ENCODE measurements at places on chromosomes 11 and 22. TPM values are rescaled to one million over a fixed set of nuclear protein-coding genes. Genes with fewer than 3 reads are reported as not detected.

WNT11 gene
- 22.6 TPM for total RNA-seq

SLC16A8 gene
- total RNA-seq: not detected

MEI1 gene
- total RNA-seq: not detected

NTM gene
- total RNA-seq: 1.1 TPM

SHANK2 gene
- 177 TPM for total RNA-seq

SLC15A3 gene
- total RNA-seq: 0.43 TPM

CSKMT gene
- total RNA-seq: 40.1 TPM

CRACR2B gene
- total RNA-seq: 15.4 TPM

RFPL2 gene
- not detected for total RNA-seq

TMEM80 gene
- 74.7 TPM for total RNA-seq

DNA sequence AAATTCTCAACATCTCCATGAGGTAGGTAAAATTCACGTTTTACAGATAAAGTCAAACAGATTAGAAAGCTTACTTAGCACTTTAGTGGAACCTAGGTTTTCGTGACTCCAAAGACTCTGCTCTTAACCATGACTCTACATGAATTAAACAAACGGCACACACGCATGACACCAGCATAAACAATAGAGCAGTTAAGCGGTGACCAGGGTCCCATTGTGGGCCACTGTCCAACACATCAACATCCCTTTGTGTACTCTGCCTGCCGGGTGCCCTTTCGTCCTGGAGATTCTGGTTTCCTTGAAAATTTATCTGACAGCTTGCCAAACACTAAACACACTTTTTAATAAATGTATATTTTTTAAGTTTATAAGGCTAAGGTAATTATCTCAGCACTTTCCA is 941.7 kb downstream of the OPCML start:
- no peak overlapping the region for H3K4me3 ChIP-seq
- H3K27me3 ChIP-seq: no peaks in the 10 kb centered on the region
- H3K4me1 ChIP-seq: no peaks in the 10 kb centered on the region
- no peak overlapping the region for H3K27ac ChIP-seq
- DNase-seq: no peak

GRCh38 chr22:20656516-20656901 is 117.4 kb upstream of the SERPIND1 start:
- H3K27me3 ChIP-seq: no peaks in the 10 kb centered on the region
- no peak overlapping the region for H3K4me3 ChIP-seq
- no peak for DNase-seq
- no peak overlapping the region for H3K27ac ChIP-seq
- no peaks in the 10 kb centered on the region for H3K4me1 ChIP-seq

DNA sequence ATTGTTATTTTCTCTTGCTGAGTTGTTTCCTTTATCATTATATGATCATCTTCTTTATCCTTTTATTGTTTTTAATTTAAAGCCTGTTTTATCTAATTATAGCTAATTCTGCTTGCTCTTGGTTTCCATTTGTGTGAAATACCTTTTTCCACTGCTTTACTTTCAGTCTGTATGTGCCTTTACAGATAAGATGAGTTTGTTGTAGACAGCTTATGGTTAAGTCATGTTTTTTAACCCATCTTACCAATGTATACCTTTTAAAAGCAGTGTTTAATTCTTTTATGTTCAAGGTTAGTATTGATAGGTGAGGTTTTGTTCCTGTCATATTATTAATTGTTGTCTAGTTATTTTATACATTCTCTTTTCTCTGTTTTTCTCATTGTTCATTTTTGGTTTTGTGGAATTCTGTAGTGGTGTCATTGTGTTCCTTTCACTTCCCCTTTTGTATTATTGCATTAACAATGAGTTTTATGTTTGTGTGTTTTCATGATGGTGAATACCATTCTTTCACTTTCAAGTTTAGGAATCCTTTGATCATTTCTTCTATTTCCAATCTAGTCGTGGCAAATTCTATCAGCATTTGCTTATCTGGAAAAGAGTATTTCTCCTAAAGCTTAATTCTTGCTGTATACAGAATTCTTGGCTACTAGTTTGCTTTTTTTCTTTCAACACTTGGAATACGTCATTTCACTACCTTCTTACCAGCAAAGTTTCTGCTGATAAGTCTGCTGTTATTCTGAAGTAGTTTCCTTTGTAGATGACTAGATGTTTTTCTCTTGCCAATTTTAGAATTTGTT is 21.8 kb downstream of the OR5AN1 start:
- no peak for DNase-seq
- no peak overlapping the region for H3K4me3 ChIP-seq
- H3K27me3 ChIP-seq: no peaks in the 10 kb centered on the region
- H3K27ac ChIP-seq: no peak overlapping the region
- H3K36me3 ChIP-seq: no peaks in the 10 kb centered on the region
- no peaks in the 10 kb centered on the region for H3K4me1 ChIP-seq

GRCh38 chr11:73757598-73757997 is 3.3 kb downstream of the RAB6A start:
- no peak for DNase-seq
- no peaks in the 10 kb centered on the region for H3K36me3 ChIP-seq
- H3K27ac ChIP-seq: no peak overlapping the region
- no peaks in the 10 kb centered on the region for H3K27me3 ChIP-seq
- no peak overlapping the region for H3K4me3 ChIP-seq

DNA sequence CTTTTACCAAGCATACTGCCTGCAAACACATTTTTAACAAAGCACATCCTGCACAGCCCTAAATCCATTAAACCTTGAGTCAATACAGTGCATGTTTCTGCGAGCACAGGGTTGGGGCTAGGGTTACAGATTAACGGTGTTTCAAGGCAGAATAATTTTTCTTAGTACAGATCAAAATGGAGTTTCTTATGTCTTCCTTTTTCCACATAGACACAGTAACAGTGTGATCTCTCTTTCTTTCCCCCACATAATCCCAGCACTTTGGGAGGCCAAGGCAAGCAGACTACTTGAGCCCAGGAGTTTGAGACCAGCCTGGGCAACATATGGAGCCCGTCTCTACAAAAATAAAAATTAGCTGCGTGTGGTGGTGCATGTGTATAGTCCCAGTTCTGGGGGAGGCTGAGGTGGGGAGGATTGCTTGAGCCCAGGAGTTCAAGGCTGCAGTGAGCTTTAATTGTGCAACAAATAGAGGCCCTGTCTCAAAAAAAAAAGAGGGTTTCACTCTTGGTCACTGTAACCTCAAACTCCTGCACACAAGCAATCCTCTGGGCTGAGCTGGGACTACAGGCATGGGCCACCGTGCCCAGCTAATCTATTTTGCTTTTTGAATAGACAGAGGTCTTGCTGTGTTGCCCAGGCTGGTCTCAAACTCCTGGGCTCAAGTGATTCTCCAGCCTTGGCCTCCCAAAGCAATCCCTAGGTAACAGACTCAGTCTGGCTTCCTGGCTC is 19.7 kb upstream of the SLC3A2 start:
- H3K27ac ChIP-seq: peak overlapping the region; percentile 51
- no peaks in the 10 kb centered on the region for H3K27me3 ChIP-seq
- DNase-seq: no peak
- peaks cover 29% of the 10 kb centered on the region for H3K4me1 ChIP-seq

DNA sequence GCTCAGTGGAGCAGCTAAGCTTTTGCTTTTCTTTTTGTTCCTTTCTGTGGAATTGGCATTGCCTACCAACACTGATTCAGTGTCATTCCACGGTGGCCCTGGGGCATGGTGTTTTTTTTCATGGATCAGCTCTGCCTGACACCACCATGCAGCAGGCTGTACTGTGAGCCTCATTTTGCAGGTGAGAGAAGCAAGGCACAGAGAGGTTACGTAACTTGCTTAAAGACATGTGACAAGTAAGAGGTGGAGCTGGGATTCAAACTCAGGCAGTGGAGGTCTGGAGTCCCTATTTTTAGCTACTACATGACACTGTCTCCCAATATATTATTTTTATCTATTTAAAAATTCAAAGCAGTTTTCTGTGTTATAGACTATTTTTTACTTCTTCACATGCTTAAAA is 44.4 kb downstream of the APOL3 start:
- H3K4me3 ChIP-seq: no peak overlapping the region
- no peaks in the 10 kb centered on the region for H3K36me3 ChIP-seq
- H3K4me1 ChIP-seq: no peaks in the 10 kb centered on the region
- no peak for DNase-seq
- H3K27ac ChIP-seq: no peak overlapping the region

GRCh38 chr11:121961321-121961801 is 154.7 kb downstream of the BLID start:
- DNase-seq: no peak
- H3K36me3 ChIP-seq: no peaks in the 10 kb centered on the region
- no peak overlapping the region for H3K4me3 ChIP-seq
- H3K27ac ChIP-seq: no peak overlapping the region

DNA sequence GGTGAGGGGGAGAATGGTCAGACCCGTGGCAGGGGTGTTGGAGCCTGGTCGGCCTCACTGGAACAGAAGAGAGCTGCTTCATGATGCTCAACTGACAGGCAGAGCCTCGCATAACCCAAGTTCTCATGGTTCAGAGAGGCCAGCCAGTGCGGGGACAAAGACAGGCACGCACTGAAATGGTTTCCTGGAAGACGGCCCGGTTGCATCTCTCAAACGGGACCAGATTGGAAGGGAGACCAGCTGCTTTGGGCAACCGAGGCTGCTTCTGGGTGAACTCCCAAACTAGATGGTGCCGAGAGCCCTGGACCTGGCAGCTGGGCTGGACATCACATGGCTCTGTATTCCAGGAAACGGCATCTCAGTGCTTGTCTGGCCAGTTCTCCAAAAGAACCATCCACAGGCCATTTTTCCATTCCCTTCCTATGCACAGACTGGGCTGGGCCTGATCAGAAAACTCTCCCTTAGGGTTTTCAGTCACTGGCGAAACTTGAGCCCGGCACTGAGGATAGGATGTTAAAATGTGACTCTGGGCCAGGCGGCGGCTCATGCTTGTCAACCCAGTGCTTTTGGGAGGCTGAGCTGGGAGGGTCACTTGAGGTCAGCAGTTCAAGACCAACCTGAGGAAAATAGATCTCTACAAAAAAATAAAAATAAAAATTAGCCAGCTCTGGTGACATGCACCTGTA is 80.1 kb upstream of the PRODH start:
- H3K27me3 ChIP-seq: no peaks in the 10 kb centered on the region
- no peak overlapping the region for H3K27ac ChIP-seq
- no peak for DNase-seq
- H3K36me3 ChIP-seq: no peaks in the 10 kb centered on the region
- no peak overlapping the region for H3K4me3 ChIP-seq
- no peaks in the 10 kb centered on the region for H3K4me1 ChIP-seq

GRCh38 chr11:57191311-57192219 is 9.8 kb downstream of the LRRC55 start:
- no peak for DNase-seq
- no peaks in the 10 kb centered on the region for H3K27me3 ChIP-seq
- no peaks in the 10 kb centered on the region for H3K4me1 ChIP-seq
- no peak overlapping the region for H3K27ac ChIP-seq
- H3K4me3 ChIP-seq: no peak overlapping the region

GRCh38 chr11:43819926-43820325 is 60.7 kb upstream of the ALKBH3 start:
- no peak overlapping the region for H3K27ac ChIP-seq
- DNase-seq: no peak
- no peak overlapping the region for H3K4me3 ChIP-seq

GRCh38 chr11:113474362-113475159 is 637 bp downstream of the DRD2 start:
- peak overlapping the region; percentile 43 for H3K4me3 ChIP-seq
- peaks cover 8% of the 10 kb centered on the region for H3K4me1 ChIP-seq
- H3K36me3 ChIP-seq: no peaks in the 10 kb centered on the region
- H3K27ac ChIP-seq: no peak overlapping the region
- DNase-seq: peak; percentile 99
- H3K27me3 ChIP-seq: peaks cover 7% of the 10 kb centered on the region

- H3K36me3 ChIP-seq: no peaks in the 10 kb centered on the region
- DNase-seq: peak; percentile 35
- no peaks in the 10 kb centered on the region for H3K4me1 ChIP-seq
- no peak overlapping the region for H3K4me3 ChIP-seq
- no peak overlapping the region for H3K27ac ChIP-seq
Observed at GRCh38 chr11:71322192-71322735, 69.9 kb upstream of the SHANK2 start.

DNA sequence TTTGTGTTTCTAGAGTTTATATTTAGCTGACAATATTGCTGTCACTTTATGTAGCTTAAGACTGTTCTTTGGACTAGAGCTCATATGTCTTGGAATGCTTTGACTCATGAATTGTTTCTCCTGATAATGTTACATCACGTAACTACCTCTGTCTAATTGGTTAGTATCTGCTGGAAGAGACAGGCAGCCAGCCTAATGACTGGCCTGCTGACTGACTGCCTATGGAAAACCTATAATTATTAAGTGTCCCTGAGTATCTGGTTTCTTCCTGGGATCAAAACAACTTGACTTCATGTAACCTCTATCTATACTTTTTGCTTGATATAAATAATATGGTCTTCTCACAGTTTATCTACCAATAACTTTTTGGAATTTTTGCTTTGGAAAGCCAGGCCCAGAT is 9.4 kb downstream of the SOX6 start:
- no peak for DNase-seq
- H3K27ac ChIP-seq: no peak overlapping the region
- H3K27me3 ChIP-seq: no peaks in the 10 kb centered on the region
- no peak overlapping the region for H3K4me3 ChIP-seq

- H3K36me3 ChIP-seq: no peaks in the 10 kb centered on the region
- H3K4me3 ChIP-seq: no peak overlapping the region
- no peak for DNase-seq
- H3K27me3 ChIP-seq: no peaks in the 10 kb centered on the region
- no peaks in the 10 kb centered on the region for H3K4me1 ChIP-seq
- no peak overlapping the region for H3K27ac ChIP-seq
Observed at GRCh38 chr11:109972181-109972715, 120.9 kb upstream of the ZC3H12C start.

DNA sequence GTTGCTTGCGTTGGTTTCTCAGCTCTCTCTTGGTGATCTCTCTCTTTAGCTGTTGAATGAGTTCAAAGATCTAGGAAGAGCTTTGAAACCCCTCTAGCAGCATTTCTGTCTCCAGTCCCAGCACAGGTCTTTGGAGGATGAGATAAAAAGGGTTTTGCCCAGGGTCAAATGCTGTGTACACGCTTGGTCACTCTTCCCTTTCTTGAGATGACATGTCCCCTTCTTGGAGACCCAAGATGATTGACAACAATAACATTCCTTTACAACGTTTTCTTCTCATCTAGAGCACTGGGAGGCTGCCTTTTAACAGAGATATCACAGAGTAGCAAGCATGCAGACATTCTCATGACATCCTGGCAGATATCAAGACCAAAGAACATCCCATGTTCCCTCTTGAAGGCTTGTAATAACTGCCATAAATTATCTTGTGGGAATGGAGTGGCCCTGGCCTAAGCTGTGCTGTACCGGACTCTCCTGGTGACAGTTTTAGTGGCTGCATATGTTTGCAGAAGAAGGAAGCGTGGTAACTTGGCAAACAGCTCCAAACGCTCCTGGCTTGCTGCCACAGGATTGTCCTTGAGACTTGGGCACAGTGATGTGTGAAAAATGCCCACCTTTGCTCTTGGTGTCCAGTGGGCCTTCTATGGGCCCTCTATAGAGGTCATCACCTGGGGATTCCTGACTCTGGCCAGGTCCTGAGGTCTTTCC is 107.8 kb downstream of the PTPRJ start:
- H3K36me3 ChIP-seq: no peaks in the 10 kb centered on the region
- H3K4me3 ChIP-seq: no peak overlapping the region
- H3K27me3 ChIP-seq: no peaks in the 10 kb centered on the region
- DNase-seq: no peak
- H3K27ac ChIP-seq: no peak overlapping the region
